ENCODE measurements at places on chromosomes 7 and 10.
A peak's percentile ranks its signal among the peaks of the same experiment; 100 is the strongest.

GRCh38 chr7:39616138-39616537 lies 7.2 kb upstream of the RALA start:
- peaks cover 11% of the 10 kb centered on the region for H3K4me1 ChIP-seq
- H3K27ac ChIP-seq: no peak overlapping the region
- no peak for DNase-seq
- no peaks in the 10 kb centered on the region for H3K27me3 ChIP-seq
- H3K36me3 ChIP-seq: no peaks in the 10 kb centered on the region

- peaks cover 5% of the 10 kb centered on the region for H3K27me3 ChIP-seq
- H3K36me3 ChIP-seq: no peaks in the 10 kb centered on the region
- no peak overlapping the region for H3K4me3 ChIP-seq
- H3K27ac ChIP-seq: no peak overlapping the region
- DNase-seq: peak; percentile 10
Measured at GRCh38 chr10:124251317-124252065, 158.1 kb upstream of the CHST15 start.

DNA sequence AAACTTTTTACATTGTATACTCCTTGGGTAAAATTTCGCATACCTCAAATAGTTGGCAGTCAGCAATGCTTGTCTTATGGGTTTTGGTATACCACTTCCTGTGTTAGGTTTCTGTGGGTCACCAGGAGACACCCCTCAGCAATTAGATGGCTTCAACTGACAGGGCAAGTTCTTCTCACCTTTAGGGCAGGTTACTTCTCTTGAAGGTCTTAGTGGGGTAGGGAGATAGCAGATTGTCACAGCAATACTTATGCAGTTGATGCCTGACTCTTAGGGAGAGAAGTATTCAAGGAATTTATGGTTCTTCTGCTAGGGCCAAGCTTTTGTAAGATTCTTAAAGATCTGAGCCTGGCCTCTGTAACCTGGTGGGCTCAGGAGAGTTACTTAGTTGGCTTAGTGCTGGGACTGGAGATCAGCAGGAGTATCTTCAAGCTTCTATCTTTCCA lies 42.9 kb downstream of the MKLN1 start:
- DNase-seq: no peak
- peaks cover 20% of the 10 kb centered on the region for H3K4me1 ChIP-seq
- no peak overlapping the region for H3K4me3 ChIP-seq
- H3K36me3 ChIP-seq: no peaks in the 10 kb centered on the region
- H3K27me3 ChIP-seq: no peaks in the 10 kb centered on the region
- H3K27ac ChIP-seq: peak overlapping the region; percentile 86

DNA sequence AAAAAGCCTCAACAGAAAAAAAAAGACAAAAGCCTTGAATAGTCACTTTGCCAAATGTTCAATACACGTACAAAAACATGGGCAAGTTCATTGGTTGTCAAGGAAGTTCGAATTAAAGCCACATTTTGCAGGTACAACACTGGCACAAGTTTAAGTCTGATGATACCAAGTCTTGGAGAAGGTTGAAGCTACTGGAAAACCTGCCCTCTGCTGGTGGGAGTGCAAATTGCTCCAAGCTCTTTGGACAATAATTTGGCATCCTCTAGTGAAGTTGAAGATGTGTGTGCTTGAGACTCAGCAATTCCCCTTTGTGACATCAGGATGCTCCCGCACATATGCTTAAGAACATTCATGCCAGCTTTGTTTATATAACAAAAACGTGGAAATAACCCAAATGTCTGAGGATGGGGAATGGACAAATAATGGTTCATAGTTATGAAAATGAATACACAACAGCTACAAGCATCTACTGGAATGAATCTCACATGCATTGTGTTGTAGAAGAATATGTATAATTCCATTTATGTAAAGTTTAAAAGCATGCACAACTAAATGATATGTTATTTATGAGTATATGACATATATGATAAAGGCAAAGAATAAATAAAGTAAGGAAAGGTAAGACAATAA lies 120.0 kb upstream of the PLPP4 start:
- no peaks in the 10 kb centered on the region for H3K36me3 ChIP-seq
- H3K27me3 ChIP-seq: peaks cover 41% of the 10 kb centered on the region
- no peak overlapping the region for H3K27ac ChIP-seq

- H3K27ac ChIP-seq: peak overlapping the region; percentile 100
- no peak for DNase-seq
- H3K4me1 ChIP-seq: peaks cover 11% of the 10 kb centered on the region
- peaks cover 4% of the 10 kb centered on the region for H3K27me3 ChIP-seq
- H3K4me3 ChIP-seq: peak overlapping the region; percentile 88
Measured at GRCh38 chr7:139341776-139342226, 664 bp downstream of the FMC1 start.

DNA sequence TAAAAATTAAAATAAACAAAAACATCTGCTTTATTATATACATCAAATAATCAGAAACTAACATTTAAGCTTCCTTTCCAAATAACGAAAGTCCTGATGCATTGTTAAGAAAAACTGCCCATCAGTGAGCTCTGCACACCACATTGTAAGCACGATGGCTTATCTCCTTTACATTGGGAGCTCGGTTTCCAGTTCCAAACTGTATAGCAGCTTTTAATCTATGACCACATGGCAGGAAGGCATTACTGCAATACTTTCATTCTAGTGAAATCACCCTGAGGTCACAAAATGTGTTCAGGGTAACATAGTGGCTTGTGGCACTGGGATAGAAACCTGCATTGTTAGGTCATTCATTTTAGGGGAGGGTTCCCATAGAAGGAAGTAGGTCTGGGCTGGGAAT lies 146.3 kb downstream of the ZNF22 start:
- H3K27me3 ChIP-seq: peaks cover 22% of the 10 kb centered on the region
- no peak overlapping the region for H3K27ac ChIP-seq
- H3K4me1 ChIP-seq: peaks cover 10% of the 10 kb centered on the region

DNA sequence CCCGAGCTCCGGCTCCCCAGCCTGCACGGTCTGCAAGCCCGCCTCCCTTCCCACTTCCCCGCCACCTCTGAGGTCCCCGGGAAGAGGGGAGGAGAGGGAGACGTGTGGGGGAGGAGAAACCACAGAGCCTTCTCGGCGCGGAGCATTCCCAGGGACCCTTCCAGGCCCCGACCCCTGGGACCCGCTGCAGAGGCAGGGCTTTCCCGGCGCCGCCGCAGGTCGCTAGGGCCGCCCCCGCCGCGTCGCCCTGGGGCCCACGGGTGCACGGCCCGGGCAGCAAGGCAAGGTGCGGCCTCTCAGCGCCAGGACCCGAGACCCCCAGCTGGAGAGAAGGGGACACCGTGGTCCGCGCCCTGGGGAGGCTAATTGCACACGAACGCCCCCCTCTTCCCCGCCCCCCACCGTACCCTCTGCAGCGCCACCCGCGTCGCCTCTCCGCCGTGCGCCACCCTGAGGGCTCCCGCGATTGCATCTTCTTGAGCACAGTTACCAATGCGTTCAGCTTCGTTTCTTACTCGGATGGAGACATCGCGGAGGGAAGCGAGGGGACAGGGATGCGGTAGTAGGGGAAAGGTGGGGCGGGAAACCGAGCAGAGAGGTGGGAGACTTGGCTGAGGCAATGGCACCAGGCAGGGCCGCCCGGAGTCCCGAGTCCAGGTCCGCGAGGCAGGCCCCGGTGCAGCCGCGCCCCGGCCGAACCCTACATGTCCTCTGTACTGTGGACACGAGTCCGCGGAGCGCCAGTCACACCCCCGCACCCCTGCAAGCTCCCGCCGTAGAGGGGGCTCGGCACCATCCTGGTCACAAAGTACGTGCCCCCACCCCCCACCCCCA lies 28.9 kb downstream of the SKIDA1 start:
- H3K36me3 ChIP-seq: no peaks in the 10 kb centered on the region
- H3K4me3 ChIP-seq: peak overlapping the region; percentile 90
- H3K27me3 ChIP-seq: no peaks in the 10 kb centered on the region
- H3K4me1 ChIP-seq: peaks cover 66% of the 10 kb centered on the region
- H3K27ac ChIP-seq: peak overlapping the region; percentile 98
- peak; percentile 41 for DNase-seq

DNA sequence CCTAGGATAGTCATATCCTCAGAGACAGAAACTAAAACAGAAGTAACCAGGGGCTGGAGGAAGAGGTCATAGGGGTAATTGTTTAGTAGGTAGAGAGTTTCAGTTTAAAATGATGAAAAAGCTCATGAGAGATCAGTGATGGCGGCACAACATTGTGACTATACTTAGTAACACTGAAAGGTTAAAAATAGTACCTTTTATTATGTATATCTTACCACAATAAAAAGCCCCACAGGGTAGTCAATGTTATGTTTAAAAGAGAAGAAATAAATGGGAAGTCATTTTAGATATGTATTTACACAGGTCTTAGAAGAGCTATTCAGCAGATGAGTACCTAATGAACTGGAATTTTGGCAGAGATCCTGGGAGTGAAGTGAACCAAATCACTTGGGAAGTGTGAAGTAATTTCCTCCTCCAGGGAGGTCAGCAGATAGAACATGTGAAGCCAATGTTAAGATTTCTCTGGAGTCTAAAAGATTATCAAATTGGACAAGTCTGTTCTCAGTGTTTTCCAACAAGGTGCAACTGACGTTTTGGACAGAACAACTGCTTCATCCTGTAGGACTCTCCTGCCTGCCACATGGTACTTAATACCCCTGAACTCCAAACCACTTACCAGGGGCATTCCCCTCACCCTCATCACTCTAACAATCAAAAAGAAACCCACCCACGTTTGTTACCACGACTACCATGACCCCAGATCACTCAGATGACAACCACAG lies 6.4 kb downstream of the CDCA7L start:
- no peak overlapping the region for H3K4me3 ChIP-seq
- no peak overlapping the region for H3K27ac ChIP-seq
- H3K27me3 ChIP-seq: peaks cover 61% of the 10 kb centered on the region
- peaks cover 31% of the 10 kb centered on the region for H3K36me3 ChIP-seq

- H3K4me3 ChIP-seq: peak overlapping the region; percentile 96
- no peak for DNase-seq
- H3K36me3 ChIP-seq: peaks cover 2% of the 10 kb centered on the region
- no peaks in the 10 kb centered on the region for H3K27me3 ChIP-seq
- peaks cover 42% of the 10 kb centered on the region for H3K4me1 ChIP-seq
- H3K27ac ChIP-seq: no peak overlapping the region
Measured at GRCh38 chr10:86523348-86523747, 1.8 kb upstream of the WAPL start.

DNA sequence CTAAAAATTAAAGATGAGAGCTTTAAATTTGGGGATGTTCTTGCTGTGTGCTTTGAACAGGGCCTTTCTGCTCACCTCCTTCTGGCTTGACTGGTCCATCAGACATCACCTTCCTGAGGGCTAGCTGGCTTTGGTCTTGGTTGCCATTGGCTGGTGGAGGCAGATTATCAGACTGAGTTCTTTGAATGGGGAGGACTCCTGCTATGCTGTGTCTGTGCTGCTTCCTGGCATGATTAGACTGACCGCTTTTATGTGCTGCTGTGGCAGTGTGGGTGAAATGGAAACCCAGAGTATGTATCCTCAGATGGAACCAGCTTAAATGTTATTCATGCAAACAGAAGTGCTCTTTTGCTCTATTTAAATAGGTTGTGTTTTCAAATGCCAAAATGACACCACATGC lies 341.6 kb downstream of the PCLO start:
- H3K4me3 ChIP-seq: no peak overlapping the region
- no peaks in the 10 kb centered on the region for H3K36me3 ChIP-seq
- no peak overlapping the region for H3K27ac ChIP-seq
- no peaks in the 10 kb centered on the region for H3K27me3 ChIP-seq
- no peak for DNase-seq

- no peak for DNase-seq
- peaks cover 54% of the 10 kb centered on the region for H3K27me3 ChIP-seq
- H3K27ac ChIP-seq: no peak overlapping the region
- no peak overlapping the region for H3K4me3 ChIP-seq
Measured at GRCh38 chr10:122532601-122533296, 27.8 kb upstream of the DMBT1 start.

GRCh38 chr10:123297175-123297574 lies 143.0 kb downstream of the BUB3 start:
- H3K36me3 ChIP-seq: no peaks in the 10 kb centered on the region
- no peak overlapping the region for H3K27ac ChIP-seq
- H3K4me3 ChIP-seq: no peak overlapping the region
- H3K27me3 ChIP-seq: peaks cover 4% of the 10 kb centered on the region
- no peak for DNase-seq
- no peaks in the 10 kb centered on the region for H3K4me1 ChIP-seq

- no peak overlapping the region for H3K27ac ChIP-seq
- H3K27me3 ChIP-seq: no peaks in the 10 kb centered on the region
- H3K36me3 ChIP-seq: no peaks in the 10 kb centered on the region
- no peak for DNase-seq
- no peaks in the 10 kb centered on the region for H3K4me1 ChIP-seq
Measured at GRCh38 chr7:105678811-105679495, 97.7 kb upstream of the EFCAB10 start.

DNA sequence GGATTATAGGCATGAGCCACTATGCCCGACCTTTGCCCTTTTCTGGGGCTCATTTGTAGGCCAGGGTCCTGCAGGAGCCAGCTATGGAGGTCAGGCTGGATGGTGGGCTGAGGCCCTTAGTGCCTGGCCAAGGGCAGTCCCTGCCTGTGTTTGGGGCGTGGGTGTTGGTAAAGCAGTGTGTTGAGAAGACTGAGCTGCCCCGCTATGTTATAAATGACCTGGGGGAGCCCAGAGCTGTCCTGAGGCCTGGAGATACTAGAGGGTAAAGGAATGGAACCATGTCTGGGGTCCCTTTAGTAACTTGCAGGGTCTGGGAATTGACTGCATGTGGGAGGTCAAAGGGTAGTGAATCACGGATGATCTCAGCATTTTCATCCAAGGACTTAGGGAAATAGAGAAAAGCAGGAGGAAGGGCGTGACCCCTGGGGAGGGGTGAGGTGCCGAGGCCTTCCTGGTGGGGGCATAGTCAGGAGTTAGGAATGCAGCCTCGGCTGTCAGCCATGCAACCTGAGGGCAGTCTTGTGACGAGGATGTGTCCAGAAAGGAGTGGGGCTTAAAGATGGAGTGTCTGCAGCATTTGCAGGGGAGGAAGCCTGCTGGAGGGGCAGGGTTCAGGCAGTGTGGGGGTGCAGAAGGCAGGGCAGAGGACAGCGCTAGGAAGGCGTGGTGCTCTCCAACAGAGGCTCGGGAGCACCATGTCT lies 31.5 kb downstream of the TMEM248 start:
- no peak overlapping the region for H3K27ac ChIP-seq
- H3K4me3 ChIP-seq: no peak overlapping the region
- no peaks in the 10 kb centered on the region for H3K4me1 ChIP-seq
- DNase-seq: no peak
- no peaks in the 10 kb centered on the region for H3K27me3 ChIP-seq

GRCh38 chr7:134639683-134640279 lies 6.9 kb upstream of the BPGM start:
- H3K27me3 ChIP-seq: peaks cover 11% of the 10 kb centered on the region
- H3K4me3 ChIP-seq: no peak overlapping the region
- no peaks in the 10 kb centered on the region for H3K4me1 ChIP-seq
- DNase-seq: no peak
- H3K36me3 ChIP-seq: no peaks in the 10 kb centered on the region
- H3K27ac ChIP-seq: no peak overlapping the region

- H3K4me1 ChIP-seq: peaks cover 14% of the 10 kb centered on the region
- no peak for DNase-seq
- H3K27ac ChIP-seq: no peak overlapping the region
- peaks cover 11% of the 10 kb centered on the region for H3K36me3 ChIP-seq
- no peak overlapping the region for H3K4me3 ChIP-seq
Measured at GRCh38 chr10:116097239-116097784, 175.7 kb downstream of the GFRA1 start.
